ENCODE measurements at places on chromosomes 3 and 15. TPM values are rescaled to one million over a fixed set of nuclear protein-coding genes. Genes with fewer than 3 reads are reported as not detected.

DNA sequence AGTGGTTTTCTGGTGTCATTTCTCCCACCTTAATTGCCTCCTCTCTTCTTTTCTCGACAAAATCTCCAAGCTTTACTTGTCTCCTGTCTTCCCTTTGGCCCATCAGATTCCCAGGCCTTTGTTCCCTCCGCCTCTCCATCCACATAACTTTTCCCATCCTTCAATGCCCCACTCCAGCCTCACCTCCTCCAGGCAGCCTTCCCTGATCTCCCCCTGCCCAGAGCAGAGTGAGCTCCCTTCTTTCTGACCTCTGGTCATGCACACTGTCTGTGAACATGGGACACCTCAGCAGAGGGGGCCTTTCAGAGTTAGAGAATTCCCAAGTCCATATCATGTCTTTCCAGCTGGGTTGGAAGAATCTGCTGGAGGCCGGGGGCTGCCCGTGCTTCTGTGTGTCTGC lies 14.6 kb upstream of the SSUH2 start:
- H3K27ac ChIP-seq = peak overlapping the region; percentile 94
- peaks cover 69% of the 10 kb centered on the region for H3K4me1 ChIP-seq
- H3K36me3 ChIP-seq = peaks cover under 1% of the 10 kb centered on the region
- H3K27me3 ChIP-seq = no peaks in the 10 kb centered on the region

DNA sequence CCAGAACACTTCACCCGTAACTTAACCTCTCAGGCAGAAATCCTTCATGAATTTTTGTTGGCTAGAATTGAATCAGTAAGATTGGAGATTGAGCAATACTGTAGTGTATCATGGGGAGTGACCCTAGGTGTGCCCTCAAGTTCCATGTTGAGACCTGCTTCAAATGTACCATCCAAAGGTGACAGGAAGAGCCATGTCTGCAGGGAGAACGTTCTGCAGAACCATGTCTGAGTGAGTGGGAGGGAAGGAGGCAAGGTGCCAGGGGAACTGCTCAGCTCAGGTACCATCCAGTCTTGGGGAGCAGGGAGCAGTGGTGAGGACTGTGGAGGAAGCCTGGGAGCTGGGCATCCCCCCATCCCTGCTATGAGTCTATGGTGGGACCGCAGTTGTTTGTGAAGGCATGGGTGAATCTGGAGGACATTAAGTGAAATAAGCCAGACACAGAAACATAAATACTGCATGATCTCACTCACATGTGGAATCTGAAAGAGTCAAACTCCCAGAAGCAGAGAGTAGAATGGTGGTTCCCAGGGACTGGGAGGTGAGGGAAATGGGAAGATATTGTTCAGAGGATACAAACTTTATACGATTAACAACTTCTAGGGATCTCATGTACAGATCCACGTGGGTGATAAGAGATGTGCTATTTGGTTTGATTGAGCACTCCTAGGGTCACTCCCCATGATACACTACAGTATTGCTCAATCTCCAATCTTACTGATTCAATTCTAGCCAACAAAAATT lies 23.3 kb downstream of the CFAP161 start:
- H3K4me1 ChIP-seq = peaks cover 41% of the 10 kb centered on the region
- no peak for DNase-seq
- no peak overlapping the region for H3K4me3 ChIP-seq
- H3K27ac ChIP-seq = peak overlapping the region; percentile 67
- H3K27me3 ChIP-seq = peaks cover 5% of the 10 kb centered on the region

DNA sequence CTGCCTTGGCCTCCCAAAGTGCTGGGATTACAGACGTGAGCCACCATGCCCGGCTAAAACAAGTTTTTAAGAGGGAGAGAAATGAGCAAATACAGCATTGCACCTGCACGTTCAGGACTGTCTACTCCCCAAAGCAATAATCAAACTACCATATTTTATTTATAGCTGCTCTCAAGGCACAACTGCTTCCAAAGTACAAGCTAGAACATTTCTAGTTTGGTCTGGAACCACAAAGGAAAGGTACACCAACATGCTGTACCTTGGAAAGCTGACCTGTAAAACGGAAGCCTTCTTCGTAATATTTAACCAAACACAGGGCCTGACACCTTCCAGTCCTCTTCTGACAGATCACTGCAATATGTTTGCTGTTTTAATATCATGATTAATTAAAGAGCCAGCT lies 14.5 kb upstream of the VGLL4 start:
- DNase-seq = no peak
- H3K36me3 ChIP-seq = no peaks in the 10 kb centered on the region
- H3K4me3 ChIP-seq = no peak overlapping the region
- no peak overlapping the region for H3K27ac ChIP-seq

Gene TRAT1
- total RNA-seq = not detected

Gene CAPN3
- 3.3 TPM for total RNA-seq

DNA sequence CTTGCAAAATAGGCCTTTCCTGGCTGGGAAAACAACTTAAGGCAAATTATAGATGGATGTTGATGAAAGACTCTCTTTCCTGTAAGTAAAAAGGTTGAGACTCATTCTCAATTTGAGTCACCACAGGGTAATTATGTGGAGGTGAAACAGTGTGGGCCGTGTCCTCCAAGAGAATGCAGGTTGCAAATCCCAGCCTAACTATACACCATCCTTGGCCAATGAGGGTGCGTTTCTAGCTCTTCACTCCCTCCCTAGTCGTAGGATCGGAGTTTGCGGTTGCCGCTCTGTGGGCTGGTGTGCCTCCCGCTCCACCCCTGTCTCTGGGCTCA lies 259.9 kb downstream of the PLCL2 start:
- H3K36me3 ChIP-seq = no peaks in the 10 kb centered on the region
- no peak for DNase-seq
- H3K4me3 ChIP-seq = no peak overlapping the region
- H3K27me3 ChIP-seq = peaks cover 5% of the 10 kb centered on the region

- no peaks in the 10 kb centered on the region for H3K4me1 ChIP-seq
- no peaks in the 10 kb centered on the region for H3K27me3 ChIP-seq
These were observed 17.3 kb downstream of the MRPS11 start for GRCh38 chr15:88484682-88485331.

DNA sequence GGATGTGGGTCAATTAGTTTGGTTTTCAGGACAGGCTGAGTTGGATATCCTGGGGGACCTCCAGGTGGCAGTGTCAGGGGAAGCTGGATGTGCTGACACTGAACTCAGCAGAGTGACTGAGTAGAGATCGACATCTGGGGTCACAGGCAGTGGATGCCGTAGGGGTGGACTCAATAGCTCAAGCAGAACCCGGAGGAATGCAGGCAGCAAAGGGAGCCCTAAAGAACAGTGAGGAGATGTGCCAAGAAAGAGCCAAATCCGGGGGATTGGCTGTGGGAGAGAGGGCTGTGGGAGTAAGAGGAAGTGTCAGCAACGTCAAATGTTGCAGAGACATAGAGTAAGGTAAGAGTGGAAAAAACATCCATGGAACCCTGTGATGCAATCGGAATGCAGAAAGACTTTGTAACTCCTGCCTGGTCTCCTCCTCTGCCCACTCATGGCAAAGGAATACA lies 11.6 kb downstream of the CCR5AS start:
- no peaks in the 10 kb centered on the region for H3K36me3 ChIP-seq
- H3K4me3 ChIP-seq = no peak overlapping the region
- H3K27me3 ChIP-seq = peaks cover 13% of the 10 kb centered on the region
- H3K4me1 ChIP-seq = no peaks in the 10 kb centered on the region
- no peak overlapping the region for H3K27ac ChIP-seq

Gene GANC
- 20.7 TPM for total RNA-seq

DNA sequence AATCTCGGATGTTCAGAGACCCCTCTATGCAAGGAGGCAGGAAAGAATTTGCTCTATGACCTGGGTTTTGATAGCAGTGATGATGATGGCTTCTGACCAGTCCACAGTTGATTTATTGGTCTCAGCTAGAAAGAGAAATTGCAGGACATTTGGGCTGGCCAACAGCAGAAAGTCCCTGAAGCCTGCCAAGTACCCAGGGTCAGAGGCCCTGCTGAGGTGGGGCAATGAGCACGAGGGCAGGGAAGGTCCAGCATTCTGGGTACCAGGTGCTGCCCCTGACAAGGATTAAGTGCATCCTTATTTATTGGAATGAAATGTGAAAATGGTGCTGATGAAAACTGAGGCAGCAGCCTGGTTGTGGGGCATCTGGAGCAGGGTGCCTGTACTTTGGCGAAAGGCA lies 19.8 kb downstream of the C3orf62 start:
- no peak for DNase-seq
- H3K27me3 ChIP-seq = no peaks in the 10 kb centered on the region
- no peak overlapping the region for H3K4me3 ChIP-seq
- H3K4me1 ChIP-seq = no peaks in the 10 kb centered on the region

GRCh38 chr3:177731644-177732268 lies 534.5 kb upstream of the TBL1XR1 start:
- H3K36me3 ChIP-seq = no peaks in the 10 kb centered on the region
- peaks cover 61% of the 10 kb centered on the region for H3K4me1 ChIP-seq
- peak overlapping the region; percentile 4 for H3K27ac ChIP-seq
- no peak overlapping the region for H3K4me3 ChIP-seq

Gene GOLGA6L7
- not detected for total RNA-seq

Gene PAQR9
- not detected for total RNA-seq

GRCh38 chr3:105970283-105970682 lies 101.5 kb upstream of the CBLB start:
- peaks cover 28% of the 10 kb centered on the region for H3K4me1 ChIP-seq
- no peak overlapping the region for H3K4me3 ChIP-seq
- H3K27ac ChIP-seq = no peak overlapping the region
- no peaks in the 10 kb centered on the region for H3K27me3 ChIP-seq

Gene LSAMP
- 1.8 TPM for total RNA-seq

- no peak overlapping the region for H3K4me3 ChIP-seq
- DNase-seq = no peak
- H3K4me1 ChIP-seq = no peaks in the 10 kb centered on the region
- no peaks in the 10 kb centered on the region for H3K36me3 ChIP-seq
These were observed 452.5 kb downstream of the MCTP2 start for GRCh38 chr15:94683902-94684301.

Gene PODXL2
- 10.8 TPM for total RNA-seq

DNA sequence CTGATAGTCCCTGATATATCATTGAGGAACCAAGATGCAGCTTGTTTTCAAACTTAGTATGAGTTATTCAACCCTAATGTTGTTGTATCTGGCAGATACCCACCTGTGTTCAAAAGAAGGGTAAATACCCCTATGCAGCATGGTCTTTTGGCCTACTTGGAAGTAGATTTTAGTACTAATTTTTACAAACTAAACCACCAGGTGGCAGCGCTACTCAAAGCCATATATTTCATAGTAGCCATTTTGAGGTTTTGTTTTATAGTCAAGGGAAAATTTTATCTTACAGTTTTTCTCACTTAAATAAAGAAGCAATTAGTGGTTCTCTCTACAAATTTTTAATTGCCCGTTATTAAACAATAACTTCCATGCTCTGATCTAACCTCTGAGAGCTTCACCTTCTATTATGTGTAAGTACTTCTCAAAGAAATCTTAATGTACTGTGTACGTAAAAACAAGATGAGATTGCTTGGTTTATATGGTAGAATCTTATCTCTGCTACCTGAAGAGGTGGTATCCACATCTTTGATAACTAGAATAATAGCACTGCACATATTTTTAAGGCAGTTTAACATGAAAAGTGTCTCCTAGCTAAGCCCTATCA lies 31.5 kb upstream of the MLF1 start:
- no peaks in the 10 kb centered on the region for H3K27me3 ChIP-seq
- no peak for DNase-seq
- no peak overlapping the region for H3K27ac ChIP-seq
- no peaks in the 10 kb centered on the region for H3K36me3 ChIP-seq

GRCh38 chr3:46296826-46297225 lies 54.6 kb downstream of the CCR3 start:
- H3K27me3 ChIP-seq = peaks cover 24% of the 10 kb centered on the region
- H3K36me3 ChIP-seq = no peaks in the 10 kb centered on the region
- no peak overlapping the region for H3K27ac ChIP-seq
- no peak overlapping the region for H3K4me3 ChIP-seq

Data from chondrocyte (in vitro differentiated cells).